ENCODE measurements at places on chromosomes 7 and 10.

DNA sequence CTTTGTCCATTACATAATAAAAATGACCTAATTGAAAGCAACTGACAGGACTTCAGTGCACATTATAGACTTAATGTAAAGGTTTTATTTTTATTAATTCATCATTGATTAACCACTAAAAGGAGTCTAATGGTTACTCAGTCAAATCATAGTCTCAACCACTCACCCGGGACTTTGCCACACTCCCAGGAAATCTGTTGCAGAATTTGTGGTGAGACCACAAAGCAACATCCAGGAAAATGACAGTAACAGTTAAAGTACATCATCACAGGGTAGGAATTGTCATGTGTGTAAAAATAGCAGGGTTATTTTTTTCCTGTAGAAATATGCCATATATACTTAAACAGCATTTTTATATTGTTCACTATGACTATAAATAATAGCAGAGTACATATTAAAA lies 6.3 kb upstream of the HGF start:
- no peak for DNase-seq

GRCh38 chr7:46850563-46851330 lies 731.2 kb downstream of the TNS3 start:
- no peak for DNase-seq

- no peak for DNase-seq
Measured at GRCh38 chr7:32020551-32021159, 49.6 kb downstream of the PDE1C start.

DNA sequence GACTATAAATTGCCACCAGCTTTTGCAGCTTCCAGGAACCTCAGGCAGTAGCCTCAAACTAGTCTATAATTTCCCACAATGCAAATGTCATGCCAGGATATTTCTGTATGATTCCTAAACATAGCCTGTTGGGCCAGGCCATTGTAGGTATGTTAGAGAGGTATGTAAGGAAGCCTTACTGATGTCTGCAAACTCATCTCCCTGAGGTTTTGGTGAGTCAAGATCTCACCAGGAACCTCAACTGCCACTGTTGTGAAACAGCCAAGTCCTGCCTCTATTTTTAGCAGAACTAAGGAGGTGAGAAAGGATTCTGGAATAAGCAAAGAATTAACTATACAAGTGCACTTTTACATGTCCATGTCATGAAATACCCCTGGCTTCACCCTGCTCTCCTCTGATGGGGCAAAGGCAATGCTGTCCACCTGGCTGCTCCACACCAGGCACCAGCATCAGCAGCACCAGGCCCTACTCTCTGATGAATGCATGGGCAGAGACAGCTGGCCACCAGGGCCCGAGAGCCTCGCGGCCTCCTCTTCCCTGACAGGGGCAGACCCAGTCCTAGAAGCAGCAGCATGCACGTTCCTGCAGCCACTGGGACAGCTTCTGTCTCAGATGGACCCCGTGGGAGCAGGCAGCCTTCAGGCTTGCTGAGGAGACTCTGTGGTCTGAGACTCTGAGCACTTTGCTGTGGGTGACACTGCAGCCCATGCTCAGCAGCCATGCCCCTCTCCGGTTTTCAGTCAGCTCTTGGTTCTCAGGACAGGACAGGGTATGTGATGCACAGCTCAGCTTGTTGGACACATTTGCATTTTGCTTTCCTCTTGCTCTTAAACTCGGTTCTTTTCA lies 147.3 kb downstream of the ZMYND11 start:
- DNase-seq = no peak

- no peak for DNase-seq
Measured at GRCh38 chr7:102859799-102860125, 53.0 kb upstream of the LRRC17 start.

DNA sequence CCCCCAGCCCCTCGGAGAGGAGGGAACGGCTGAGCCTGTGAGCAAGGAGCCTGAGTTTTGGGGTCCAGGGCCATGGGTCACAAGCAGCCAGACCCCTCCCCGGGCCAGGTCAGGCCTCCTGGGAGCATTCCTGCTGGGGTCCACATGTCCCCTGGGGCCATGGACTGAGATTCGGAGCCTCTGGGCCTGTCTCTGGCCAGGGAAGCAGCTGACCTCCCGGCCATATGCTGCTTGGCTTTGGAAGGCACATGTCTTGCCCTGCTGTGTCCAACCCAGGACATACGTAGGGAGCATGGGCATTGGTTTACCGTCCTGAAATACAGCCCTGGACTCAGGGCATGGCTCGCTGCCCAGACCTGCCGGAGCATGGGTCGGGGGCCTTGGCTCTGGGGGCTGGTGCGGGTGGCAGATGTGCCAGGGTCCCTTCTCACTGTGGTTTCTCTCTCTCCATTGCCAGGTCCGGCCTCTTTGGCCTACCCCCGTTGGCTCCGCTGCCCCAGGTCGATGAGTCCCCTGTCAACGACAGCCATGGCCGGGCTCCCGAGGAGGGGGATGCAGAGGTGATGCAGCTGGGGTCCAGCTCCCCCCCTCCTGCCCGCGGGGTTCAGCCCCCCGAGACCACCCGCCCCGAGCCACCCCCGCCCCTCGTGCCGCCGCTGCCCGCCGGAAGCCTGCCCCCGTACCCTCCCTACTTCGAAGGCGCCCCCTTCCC lies 7.3 kb downstream of the PWWP2B start:
- DNase-seq = no peak

GRCh38 chr7:131845573-131846314 lies 289.3 kb upstream of the PODXL start:
- DNase-seq = no peak

- DNase-seq = no peak
Measured at GRCh38 chr10:1674501-1674900, 62.8 kb downstream of the ADARB2 start.

DNA sequence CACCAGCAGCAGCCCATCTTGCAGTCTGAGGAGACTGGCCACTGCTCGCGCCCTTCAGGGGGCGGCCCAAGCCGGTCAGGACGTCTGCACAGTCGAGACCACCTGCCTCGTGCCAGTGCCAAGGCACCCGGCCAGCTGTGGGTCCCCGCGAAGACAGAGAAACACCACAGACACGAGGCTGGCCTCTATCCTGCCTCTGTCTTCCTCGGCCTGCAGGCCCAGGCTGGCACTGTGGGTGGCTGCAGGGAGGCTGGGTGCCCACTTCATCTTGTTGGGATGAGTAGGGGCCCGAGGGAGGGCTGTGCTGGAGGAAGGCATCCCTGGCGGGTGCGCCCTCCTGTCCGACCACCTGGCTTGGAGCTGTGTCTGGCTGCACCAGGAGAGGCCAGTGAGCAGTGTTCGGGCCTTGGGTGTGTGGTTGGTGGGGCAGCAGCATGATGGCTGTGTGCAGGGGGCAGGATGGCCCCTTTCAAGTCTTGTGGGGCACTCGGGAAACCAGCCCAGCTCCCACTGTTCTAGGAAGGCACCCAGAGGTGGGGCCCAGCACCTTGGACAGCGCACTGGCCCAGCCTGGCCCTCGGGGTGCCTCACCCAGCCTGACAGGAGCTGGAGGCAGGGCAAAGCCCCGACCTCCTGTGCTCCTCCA lies 7.3 kb downstream of the DPYSL4 start:
- no peak for DNase-seq

GRCh38 chr10:688312-689120 lies 952 bp downstream of the DIP2C start:
- no peak for DNase-seq

- no peak for DNase-seq
Measured at GRCh38 chr10:117677239-117677638, 134.7 kb downstream of the EMX2 start.

DNA sequence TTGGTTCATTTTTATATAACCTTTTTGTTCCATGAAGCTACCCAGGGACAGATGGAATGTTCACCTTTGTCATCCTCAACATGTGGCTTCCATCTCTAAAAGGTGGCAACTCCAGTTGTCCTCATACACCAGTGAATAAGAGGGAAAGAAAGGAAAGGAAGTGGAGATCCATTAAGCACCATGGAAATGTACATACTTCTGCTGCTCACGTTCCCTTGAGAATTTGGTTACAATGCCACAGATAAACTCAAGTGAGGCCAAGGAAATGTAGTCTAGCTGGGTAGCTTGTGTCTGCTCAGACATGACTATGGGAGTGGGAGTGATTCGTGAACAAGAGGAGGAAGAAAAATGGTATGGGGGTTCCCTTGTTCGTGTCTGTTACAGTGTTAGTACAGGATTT lies 237.1 kb upstream of the FAM3C start:
- no peak for DNase-seq

DNA sequence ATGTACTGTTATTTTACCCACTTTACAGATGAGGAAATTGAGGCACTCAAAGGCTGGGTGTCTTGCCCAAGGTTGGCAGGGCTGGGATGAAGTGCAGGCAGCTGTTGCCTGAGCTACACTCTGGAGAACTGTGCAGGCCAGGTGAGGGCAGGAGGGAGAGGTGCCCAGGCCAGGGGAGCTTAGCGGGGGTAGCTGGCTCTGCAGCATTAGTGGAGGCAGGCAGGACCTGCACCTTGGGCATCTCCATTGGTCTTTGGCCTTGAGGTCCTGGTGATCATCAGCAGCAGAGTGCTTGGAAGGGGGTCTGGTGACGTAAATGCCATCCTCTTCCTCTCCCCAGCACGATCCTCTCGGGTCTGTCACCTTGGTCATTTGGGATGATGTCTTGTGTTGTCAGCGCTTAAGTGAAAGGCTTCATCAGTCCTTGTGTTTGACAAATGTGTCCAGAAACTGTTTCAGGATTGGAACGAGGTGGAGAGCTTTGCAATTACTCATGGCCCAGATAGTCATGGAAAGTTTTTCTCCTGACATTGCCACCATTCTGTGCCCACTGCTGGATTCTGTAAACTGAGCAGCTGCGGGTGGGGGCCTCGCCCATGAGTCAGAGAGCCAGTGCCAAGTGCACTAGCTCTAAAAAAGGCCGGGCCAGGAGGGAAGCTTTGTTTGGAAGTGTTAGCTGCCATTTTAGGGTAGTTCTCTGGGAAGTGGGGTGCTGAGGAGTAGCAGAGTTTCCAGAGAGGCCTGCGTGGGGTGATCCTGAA lies 47.6 kb downstream of the TSPAN15 start:
- no peak for DNase-seq

DNA sequence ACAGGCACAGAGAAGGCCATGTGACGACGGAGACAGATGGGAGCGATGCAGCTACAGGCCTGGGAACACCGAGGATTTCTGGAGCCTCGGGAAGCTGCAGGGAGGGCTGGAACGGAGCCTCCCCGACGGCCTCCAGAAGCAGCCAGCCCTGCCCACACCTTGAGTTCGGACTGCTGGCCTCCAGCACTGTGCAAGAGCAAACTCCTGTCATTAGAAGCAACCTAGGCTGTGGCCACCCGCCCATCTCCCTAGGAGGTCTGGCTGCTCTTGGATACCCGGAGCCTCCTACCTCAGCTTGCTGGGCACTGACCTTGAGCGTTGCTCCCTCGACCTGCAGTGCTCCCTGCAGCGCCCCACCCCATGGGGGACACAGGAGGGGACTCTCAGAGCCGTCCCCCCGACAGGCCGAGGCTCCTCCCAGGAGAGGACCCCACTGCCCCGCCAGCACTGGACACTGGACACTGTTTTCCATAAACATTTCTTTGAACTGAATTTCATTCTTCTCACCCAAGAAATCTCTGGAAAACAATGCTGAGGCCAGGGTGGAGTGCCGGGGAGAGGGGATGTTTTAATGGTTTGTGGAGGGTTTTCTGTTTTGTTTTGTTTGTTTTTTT lies 22.5 kb upstream of the TNRC18 start:
- DNase-seq = no peak

DNA sequence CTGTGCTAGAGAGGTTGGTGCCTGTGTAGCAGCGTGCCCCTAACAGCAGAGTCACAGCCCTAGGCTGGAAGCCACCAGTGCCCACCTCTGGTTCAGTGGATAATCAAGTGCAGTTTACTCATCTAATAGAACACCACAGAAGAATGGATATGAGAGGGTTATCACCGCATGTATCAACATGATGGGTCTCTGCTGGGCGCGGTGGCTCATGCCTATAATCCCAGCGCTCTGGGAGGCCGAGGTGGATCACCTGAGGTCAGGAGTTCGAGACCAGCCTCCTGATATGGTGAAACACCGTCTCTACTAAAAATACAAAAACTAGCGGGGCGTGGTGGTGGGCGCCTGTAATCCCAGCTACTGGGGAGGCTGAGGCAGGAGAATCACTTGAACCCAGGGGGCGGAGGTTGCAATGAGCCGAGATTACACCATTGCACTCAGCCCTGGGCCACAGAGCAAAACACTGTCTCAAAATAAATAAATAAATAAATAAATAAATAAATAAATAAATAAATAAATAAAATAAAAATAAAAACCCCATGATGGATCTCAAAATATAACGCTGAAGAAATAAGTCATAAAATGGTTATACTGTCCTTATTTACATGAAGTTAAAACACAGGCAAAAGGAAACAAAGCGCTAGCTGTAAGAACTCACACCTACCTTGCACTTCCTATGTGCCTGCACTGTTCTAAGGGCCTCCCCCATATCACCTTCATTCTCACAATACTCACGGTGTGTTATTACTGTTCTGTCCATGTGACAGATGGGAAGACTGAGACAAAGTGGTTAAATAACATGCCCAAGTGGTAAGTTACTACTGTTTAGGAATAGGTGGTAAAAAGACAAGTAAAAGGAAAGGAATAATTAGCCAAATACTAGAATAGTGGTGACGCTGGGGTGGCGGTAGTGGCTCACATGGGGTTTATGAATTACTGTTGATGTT lies 70.9 kb downstream of the AMZ1 start:
- DNase-seq = no peak

DNA sequence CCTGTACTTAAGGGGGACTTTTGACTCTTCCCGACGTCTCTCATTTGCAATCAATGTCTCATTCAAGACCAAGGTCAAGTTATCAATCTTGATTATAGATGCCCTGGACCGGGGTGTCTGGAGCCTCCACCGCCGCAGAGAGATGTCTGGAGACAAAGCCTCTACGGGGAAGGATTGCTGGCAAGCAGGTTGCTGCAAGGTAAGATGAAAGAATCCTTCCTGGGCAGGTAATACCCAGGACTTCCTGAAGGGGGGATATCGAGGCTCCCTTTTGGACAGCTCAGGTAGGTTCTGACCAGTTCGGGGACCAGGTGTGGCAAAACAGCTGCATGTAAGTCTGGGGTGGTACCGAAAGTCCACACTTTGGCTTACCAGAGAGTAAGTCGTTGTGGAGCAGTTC lies 12.5 kb upstream of the CUX1 start:
- no peak for DNase-seq

- DNase-seq = no peak
Measured at GRCh38 chr10:108203905-108204527, 1039.5 kb upstream of the SORCS1 start.

GRCh38 chr10:92773776-92774175 lies 74.5 kb upstream of the EXOC6 start:
- no peak for DNase-seq

DNA sequence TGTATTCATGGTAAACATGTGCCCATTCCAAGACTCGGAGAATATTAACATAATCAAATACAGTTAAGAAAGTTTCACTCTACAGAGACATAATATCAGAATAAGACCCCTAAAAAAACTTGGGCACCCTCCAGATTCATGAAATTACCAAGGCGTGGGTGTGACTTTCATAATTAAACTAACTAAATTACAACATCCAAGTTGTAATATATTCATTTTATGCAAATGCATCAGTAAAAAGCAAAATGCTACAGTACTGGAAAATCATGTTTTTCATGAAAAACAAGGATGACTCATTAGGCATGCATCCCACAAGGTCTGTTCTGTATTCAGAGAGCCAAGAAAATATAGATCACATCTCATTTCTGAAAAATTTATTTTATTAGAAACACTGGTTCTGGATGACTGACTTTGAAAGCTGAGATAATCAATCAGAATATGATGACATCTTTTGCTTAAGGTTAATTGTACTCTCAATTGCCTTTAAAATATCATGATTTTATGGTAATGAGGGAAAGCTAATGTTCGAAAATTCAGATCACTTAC lies 248.8 kb upstream of the SMIM30 start:
- DNase-seq = no peak

- DNase-seq = no peak
Measured at GRCh38 chr10:107611115-107611514, 446.6 kb upstream of the SORCS1 start.

- no peak for DNase-seq
Measured at GRCh38 chr7:115004121-115004520, 82.2 kb downstream of the MDFIC start.
